Activated CD8-positive, alpha-beta memory T cell treated with anti-CD3 and anti-CD28 coated beads, Interleukin-2, amount 10 ng/mL, durations not matched to agents 7 days and 5 days (primary cell): ENCODE measurements at places on chromosomes 4 and X.

DNA sequence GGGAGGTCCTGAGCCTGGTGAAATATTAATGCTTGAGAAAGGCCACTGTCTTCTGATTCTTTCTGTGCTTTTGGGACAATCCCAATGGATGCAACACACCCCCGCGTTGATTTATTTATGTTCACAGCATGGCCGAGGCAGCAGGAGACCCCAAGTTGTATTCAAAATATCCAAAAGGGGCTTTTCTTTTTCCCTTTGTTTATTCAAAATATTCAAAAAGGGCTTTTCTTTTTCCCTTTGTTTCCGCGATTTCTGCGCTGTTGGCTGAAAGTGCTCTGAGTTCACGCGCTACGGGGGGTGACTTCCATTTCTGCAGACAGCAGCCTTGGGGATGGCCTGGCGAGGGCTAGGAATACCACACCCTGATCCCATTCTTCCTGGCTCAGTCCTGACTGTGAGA lies 59.5 kb upstream of the PPP2R3B start:
- DNase-seq = no peak

- no peak for DNase-seq
Observed at GRCh38 chr4:181559637-181560036, 683.6 kb upstream of the TENM3 start.

GRCh38 chr4:4521731-4522130 lies 20.1 kb downstream of the STX18 start:
- DNase-seq = no peak

- DNase-seq = no peak
Observed at GRCh38 chr4:184030036-184030435, 124.9 kb downstream of the STOX2 start.
